ENCODE measurements at places on chromosomes 2 and 18.

DNA sequence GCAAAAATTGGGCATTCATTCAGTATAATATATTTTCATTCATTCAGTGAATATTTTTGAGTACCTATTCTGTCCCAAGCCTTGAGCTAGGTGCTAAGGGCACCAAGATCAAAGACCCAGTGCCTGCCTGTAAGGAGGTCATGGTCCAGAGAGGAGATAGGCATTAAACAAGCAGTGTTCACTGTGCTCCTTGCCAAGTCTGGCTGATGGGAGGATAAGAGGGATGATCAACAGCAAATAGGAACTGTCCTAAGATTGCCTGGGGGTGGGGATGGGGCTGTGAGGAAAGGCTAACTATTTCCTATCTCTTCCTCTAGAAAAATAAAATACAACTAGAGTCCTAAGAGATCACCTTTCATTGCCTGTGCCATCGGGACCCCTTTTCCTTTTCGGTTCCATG, 60.4 kb downstream of the SETBP1 start:
- no peak for DNase-seq

- DNase-seq = peak; percentile 13
These were observed 340.3 kb upstream of the SALL3 start for GRCh38 chr18:78639006-78639950.

DNA sequence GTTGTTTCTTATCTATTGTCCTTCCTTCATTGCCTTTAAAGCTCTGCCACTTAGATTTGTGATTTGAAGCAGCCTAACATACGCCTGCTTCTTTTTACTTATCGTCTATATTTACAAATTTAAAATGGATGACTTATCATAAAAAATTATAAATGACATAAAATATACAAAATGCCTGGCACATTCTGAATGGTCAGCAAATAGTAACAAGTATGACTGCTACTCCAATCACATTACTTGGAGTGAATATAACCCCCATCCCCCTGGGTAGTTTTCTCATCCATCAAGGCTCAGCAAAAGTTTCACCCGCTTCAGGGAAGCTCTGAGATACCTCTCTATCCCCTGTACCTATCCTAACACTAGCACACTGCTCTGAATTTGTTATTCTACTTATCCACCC, 708.9 kb downstream of the ERBB4 start:
- no peak for DNase-seq

DNA sequence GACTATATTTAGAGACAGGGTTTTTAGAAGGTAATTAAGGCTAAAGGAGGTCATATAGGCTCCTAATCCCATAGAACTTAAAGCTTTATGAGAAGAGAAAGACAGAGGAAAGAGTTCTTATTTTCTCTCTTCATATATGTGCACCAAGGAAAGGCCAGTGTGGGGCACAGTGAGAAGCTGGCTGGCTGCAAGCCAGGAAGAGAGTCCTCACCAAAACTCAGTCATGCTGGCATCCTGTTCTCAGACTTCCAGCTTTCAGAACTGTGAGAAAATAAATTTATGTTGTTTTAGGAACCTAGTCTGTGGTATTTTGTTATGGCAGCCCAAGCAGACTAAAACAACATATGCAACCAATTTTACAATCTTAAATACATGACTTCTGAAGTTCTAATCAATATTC, 31.5 kb upstream of the ATIC start:
- peak; percentile 7 for DNase-seq

DNA sequence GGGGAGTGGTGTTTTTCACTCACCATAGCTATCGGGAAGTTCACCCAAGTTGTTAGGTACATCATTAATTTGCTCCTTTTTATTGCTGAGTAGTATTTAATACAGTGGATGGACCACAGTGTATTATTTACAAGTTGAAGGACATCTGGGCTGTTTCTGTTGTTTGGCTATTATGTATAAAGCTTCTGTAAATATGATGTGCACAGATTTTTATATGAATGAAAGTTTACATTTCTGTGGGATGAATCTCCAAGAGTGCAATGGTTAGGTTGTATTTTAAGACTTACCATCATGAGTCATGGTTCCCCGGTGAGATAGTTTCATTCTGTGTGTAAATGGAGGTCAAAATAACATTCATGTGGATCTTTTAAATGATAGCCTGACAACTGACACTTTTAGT, 337.4 kb downstream of the PTPRM start:
- peak; percentile 64 for DNase-seq

- DNase-seq = no peak
These were observed 37.5 kb downstream of the ARHGAP25 start for GRCh38 chr2:68772109-68772508.

DNA sequence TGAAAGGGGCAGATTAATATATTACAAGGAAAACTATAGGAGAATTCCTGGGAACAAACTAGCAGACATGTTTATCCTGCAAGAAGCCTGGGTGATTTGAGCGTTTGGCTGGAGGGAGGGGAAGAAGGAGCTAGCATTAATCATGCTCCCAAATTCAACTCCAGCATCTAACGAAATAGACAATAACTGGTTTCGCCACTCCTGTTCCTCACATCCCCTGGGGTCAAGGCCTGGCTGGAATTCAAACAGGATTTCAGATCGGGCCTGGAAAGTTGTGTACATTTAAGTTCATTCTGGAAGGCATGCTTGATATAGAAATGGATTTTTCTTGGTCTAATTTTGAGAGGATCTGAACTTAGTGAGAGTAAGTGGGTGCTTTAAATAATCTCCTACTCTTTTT, 126.1 kb upstream of the CTAGE1 start:
- DNase-seq = peak; percentile 32

DNA sequence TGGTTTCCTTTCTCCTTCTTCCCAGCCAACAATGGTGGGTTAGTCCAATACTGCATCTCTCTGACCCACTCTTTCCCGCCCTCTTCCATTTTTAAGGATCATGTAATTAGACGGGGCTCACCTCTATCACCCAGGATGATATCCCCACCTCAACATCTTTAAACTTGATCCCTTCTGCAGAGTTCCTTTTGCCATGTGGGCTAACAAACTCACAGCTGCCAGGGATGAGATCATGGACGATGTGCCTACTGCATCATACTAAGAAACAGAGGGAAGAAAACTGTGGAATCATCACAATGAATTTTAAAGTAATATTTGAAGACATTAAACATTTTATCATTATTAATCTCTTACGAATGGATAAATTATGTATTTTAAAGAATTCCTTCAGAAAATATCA, 183.5 kb downstream of the RDH14 start:
- no peak for DNase-seq

DNA sequence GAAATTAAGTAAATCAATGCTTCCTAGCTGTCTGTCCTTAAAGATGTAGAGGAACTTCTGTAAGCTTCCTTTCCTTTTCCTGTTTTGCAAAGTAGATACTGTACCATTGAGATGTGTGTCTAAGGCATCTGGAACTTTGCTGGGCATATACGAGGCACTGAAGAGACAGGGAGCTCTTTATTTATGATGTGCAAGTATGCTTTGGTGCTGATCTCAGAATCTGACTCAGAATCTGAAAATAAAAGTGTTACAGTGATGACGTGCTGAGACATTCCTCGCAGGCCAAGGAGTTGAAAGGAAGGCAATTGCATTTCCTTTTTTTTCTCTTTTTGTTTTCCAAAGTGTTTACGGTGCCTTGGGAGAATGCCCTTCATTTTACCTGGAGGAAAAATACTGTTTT, 230.9 kb upstream of the RGPD4 start:
- DNase-seq = peak; percentile 66

GRCh38 chr18:5456577-5457461, 87.0 kb downstream of the EPB41L3 start:
- no peak for DNase-seq

DNA sequence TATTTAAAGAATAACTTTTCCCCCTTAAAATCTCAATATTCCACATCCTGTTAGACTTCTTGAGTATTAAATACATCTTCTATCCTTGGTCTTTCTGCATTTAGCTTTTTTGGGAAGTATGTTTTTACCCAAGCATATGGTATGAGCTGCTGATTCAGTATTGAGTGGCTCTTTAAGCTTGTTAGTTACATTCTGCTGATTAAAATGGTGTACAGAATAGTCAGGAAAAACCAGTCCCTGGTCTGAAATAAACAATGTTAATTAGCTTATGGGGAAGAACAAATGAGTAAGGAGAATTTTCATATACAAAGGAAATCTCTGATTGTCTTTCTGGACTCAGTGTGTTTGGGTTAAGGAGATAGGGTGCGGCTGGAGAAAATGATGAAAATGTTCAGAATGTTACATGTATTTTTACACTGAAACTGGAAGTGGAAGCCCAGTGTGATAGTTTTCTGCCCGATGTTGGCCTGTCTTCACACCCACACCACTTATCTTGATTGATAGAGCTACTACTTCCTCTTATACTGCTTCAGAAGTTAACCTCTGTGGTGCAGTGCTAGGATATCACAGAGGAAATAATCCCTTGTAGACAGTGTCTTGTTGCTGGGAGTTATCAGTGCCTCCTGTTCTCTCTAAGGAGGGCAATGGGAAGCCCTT, 84.0 kb downstream of the MSH2 start:
- DNase-seq = no peak

- DNase-seq = no peak
These were observed 31.4 kb downstream of the ATOH8 start for GRCh38 chr2:85785027-85785822.

DNA sequence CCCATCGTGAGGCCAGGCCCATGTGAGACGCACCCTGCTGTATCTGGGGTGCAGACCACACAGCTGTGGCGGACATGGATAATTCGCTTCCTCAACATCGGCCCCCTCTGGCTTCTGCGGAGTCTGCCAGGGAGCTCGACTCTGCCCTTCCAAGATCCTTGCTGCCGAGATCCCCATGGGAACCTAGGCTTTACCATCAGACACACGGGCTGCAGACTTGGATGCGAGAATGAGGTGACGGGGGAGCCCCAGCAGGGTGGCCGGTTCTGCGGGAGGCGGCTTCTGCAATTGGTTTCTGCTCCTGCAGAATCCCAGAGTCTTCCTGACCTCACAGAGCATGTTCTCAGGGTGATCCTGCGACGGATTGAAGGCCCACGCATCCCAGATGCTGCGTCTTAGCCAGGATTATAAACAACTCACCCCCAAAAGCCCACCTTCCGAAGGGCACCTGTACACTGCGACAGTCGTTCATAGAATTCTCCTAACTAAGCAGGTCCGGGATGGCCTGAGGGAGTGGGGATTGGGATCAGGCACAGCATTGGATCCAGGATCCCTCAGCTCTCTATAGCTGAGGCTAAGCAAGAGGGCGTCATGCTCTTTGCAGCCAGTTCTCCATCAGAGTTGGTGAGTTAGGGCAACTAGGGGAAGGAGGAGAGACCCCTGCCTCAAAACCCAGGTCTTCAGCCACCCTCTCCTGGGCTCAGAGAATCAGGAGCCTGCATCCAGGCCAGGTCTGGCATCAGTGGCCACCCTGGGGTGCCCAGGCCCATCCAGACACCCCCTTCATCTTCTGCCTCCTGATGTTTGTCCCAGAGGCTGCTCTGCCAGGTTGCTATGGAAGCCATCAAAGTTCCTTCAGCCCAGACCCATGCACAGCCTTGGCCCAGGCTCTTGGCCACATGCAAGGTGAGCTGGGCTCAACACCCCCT, 74.7 kb upstream of the SNTG2 start:
- no peak for DNase-seq

GRCh38 chr2:33614190-33614589, 15.1 kb upstream of the FAM98A start:
- no peak for DNase-seq

DNA sequence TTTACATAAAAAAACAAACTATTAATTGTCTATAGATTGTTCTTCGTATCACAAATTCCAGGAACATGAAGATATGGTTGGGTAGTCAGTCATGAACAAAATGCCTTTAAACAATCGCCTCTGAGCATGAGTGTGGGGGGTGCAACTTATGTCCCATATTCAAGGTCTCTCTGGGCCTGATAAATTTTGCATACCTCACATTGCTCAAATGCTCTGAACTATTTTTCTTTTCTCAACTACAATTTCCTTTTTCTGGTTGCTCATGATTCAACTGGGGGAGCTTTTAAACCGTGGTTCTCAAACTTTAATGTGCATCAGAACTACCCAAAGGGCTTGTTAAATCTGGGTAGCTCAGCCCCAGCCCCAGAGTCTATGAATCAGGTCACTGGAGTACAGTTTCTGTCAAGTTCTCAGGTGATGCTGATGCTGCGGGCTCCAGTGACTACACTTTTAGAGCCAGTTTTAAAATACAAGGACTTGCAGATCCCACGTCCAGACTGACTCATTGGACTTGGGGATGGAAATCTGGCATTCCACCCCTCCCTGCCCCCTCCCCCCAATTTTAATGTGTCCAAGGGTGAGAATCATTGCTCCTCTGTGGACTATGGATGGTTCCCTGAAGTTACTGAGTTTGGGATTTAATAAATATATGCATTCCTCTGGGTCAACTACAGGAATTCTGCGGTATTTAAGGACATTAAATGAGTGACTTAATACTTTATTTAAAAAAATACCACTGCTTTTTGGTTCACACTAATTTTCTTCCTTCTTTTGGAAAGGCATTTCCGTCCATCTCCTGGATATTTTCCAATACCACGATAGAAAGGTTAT, 1.5 kb upstream of the GPD2 start:
- no peak for DNase-seq

DNA sequence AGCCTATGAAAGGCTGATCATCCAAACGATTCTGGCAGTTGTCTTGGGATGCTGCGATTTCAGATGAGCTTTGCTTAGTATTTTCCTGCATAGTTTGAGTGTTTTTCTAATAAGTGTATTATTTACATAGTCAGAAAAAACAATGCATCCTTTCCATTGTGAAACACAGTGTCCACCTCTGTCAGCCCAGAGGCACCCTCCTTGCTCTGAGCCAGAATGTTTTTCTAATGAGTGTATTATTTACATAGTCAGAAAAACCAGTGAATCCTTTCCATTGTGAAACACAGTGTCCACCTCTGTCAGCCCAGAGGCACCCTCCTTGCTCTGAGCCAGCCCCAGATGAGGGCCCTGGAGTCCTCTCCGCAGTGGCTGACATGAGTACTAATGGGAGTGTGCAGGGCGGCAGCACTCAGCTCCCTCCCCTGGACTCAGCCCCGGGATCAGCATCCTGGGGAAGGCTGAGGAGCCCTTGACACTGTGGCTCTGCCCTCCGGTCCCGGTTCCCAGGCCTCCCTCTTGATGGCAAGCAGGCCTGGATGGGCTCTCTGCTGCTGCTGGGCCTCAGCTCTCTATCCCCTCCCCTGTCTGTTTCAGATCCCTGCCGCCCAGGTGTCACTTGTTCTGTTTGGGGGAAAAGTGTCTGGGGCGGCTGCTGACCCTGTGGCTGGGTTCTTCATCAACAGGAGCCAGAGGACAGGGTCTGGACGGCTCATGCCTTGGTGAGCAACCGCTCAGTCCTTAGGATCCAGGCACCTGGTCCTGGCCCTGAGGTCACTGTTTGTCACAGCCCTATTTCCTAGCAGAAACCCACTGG, 5.9 kb downstream of the MFSD2B start:
- DNase-seq = peak; percentile 92

- DNase-seq = no peak
These were observed 1108.1 kb downstream of the TSN start for GRCh38 chr2:122863532-122863931.

DNA sequence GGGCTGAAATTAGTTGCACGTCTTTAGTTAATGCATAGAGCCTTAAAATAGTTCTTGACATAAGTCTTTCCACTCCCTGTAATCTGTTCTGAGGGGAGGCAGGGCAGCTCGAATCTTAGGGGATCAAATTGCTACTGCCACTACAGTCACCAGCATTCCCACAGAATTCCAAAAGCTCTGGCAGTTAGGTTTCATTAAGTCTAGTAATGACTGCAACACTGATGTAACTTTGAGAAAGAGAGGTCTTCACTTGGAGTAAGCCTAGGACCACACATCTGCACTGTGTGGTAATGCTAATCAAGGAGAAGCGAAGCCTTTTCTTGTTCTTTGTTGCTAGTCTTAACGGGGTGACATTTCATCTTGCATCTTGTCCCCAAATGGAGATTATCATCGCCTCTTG, 19.3 kb upstream of the NCK2 start:
- DNase-seq = no peak
